CD4-positive, alpha-beta T cell treated with Interferon alpha-2 for 1 hour (primary cell): ENCODE measurements at places on chromosomes 13 and 19.
A peak's percentile ranks its signal among the peaks of the same experiment; 100 is the strongest.

DNA sequence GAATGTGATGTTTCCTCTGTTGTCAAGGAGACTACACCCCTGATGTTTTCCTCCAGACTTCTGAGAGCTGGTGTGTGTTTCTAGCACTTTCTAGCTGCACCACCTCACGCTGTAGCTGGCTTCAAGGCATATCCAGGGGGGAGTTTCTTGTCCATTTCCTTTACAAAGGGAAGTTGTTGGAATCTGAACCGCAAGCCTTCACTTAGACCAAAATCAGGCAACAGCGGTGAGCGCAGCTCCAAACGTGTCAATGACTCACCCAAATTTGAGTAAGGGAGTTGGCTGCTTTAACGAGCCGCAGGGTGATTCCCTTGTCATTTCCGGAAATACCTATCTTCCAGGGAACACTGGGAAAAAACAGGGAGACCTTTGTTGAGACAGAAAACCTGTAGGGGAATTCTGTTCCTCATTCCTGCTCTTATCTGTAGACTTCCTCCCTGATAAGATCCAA, 2.5 kb downstream of the LDLR start:
- DNase-seq: peak; percentile 76

DNA sequence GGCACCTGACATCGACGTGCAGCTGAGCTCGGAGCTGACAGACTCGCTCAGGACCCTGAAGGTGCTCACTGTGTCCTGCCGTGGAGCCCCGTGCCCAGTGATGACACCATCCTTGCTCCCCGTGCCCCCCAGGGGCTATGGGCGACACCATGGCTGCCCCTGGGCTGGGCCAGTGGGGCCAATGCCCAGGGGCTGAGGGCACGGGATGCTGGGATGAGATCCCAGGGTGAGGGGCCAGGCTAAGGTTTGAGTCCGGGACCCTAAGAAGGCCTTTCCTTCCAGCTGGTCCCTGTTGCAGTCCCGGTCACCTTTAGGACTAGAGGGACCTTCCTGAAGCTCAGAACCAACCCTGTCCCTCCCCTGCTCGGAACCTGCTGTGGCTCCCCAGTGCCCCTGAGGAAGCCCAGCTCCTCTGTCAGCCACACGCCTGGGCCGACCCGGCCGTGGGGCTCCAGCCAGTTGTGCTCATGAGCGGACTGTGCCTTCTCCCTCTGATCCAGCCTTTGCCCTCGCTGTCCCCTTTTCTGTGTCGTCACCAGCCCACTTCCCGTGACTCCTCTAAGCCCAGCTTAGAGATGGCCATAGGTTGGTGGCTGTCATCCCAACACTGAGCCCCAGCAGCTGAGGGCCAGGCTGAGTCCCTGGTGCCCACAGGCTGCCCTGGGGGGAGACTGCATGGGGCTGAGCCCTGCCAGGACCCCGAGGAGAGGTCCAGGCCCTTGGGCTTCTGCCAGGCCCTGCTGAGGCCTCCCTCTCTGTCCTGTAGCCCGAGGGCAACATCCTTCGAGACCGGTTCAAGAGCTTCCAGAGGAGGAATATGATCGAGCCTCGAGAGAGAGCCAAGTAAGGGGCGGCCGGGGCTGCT, 10.6 kb downstream of the NOP53 start:
- DNase-seq: no peak

GRCh38 chr19:18208098-18208951, 4.5 kb upstream of the RAB3A start:
- peak; percentile 39 for DNase-seq

GRCh38 chr13:55615081-55615480, 1525.6 kb upstream of the PRR20A start:
- no peak for DNase-seq

DNA sequence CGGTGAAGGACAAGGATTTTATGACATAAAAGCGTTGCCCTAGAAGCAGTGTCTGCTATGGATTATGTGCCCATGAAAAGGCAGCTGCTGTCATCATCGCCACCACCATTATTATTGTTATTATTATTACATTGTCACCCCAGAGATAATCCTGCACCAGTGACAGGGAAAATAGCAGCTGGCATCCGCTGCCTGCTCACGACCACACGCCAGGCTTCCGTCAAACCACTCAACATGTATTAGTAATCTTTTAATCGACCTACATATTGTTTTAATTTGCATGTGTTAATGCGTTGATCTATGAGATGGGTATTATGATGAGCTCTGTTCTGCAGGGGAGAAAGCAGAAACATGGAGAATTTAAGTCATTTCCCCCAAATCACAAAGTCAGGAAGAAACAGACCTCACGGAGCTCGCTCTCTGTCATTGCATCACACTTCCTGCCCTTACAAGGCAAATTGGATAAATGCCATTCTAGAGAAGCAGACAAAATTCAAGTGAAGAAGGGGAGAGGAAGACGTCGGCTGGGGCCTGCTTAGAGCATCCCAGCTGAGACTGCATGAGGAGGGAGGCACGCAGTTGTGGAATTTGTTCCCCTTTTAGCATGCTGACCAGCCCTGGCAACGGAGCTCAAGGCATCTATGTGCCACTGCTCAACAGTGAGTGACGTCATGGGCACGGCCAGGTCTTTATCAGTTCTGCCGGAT, at the start of gene FFAR3:
Gene FFAR3 (plus strand): TSS at position 594 of the 707 bp plus-strand sequence. CDS start 431 bp downstream, outside the sequence.
- DNase-seq: peak; percentile 77

DNA sequence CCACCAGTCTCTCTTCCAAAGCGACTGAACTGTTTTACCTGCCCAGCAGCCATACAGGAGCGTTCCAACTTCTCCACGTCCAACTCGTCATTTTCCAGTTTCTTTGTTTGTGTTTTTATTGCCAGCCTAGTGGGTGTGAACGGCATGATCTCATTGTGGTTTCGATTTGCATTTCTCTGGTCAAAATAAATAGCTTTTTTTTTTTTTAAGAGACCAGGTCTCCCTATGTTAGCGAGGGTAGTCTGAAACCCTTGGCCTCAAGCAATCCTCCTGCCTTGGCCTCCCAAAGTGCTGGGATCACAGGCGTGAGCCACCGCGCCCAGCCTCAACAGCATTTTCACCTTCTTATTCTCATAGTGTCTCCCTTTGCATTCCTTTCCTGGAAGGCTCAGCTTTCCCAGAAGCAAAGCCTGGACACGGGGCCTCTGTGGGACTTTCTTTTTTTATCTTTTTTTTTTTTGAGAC, 4.2 kb upstream of the JSRP1 start:
- peak; percentile 50 for DNase-seq

DNA sequence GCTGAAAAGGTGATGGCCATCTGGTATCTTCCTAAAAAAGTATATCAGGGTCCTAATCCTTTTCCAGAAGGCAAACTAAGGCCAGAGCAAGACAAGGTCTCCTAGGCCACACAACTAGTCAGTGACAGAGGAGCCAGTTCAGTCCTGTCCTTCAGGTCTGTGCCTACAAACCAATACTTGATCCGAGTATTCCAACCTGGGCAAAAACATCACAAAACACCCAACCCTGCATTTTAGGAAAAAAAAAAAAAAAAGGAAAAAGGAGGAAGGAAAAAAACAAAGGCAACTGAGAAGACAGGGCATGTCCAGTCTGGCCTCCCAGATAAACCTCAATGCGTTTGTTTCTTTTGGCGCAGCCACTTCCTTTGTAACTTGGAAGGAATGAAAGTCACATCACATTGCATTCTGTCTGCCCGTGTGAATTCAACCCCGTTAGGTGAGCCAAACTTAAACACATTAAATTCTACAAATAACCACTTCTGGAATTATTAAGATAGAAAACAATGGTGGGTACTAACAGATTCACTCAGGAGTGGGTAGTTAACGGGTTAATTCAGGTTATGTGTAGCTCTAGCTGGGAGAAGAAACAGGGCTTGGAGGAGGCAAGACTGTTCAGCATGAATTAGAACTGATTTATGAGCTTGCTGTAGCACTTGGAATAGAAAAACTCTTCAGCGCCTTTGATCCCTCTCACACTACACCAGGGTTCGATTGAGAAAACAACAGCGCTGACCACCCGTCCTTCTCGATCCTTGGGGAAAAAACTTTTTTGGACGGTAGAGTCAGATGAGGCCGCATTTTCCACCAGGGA, 43.0 kb upstream of the HNRNPA1L2 start:
- no peak for DNase-seq

GRCh38 chr13:106911627-106912026, 343.7 kb upstream of the ARGLU1 start:
- no peak for DNase-seq

DNA sequence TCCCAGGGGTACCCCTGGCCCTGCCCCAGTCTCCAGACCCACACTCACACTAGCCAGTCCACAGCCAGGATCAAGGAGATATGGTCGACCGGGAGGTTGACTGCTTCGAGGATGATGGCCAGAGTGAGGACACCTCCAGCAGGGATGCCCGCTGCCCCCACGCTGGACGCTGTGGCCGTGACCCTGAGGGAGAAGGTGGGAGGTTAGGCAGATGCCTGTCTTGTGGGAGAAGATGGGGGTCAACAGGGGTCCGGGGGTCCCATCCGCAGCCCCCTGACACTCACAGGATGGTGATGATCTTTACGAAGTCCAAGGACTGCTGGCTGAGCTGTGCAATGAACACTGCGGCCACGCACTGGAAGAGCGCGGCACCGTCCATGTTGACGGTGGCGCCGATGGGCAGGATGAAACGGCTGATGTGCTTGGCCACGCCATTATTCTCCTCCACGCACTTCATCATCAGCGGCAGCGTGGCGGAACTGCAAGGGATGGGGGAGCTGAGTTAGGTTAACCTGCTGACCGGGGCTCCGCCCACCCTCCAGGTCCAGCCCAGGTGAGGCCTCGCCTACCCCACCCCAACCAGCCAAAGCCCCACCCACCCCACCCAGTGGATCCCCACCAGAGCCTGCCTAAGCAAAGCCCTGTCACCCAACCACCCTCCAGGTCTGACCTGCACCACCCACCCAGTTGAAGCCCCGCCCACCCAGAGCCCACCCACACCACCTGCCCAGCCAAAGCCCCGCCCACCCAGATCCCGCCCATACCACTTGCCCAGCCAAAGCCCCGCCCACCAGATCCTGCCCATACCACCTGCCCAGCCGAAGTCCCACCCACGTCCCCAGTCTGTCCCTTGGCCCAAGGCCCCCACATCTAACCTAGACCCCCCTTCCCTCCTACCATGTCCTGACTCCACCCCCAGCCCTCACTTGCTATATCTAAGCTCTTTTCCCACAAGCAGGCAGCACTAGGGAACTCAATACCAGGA, 11.2 kb downstream of the SLC1A5 start:
- no peak for DNase-seq

GRCh38 chr19:5246554-5247155, 94.0 kb downstream of the PTPRS start:
- DNase-seq: no peak
